ENCODE measurements at places on chromosomes 11 and 22.

- DNase-seq: no peak
Observed at GRCh38 chr11:72807021-72807693, 7.1 kb upstream of the ATG16L2 start.

DNA sequence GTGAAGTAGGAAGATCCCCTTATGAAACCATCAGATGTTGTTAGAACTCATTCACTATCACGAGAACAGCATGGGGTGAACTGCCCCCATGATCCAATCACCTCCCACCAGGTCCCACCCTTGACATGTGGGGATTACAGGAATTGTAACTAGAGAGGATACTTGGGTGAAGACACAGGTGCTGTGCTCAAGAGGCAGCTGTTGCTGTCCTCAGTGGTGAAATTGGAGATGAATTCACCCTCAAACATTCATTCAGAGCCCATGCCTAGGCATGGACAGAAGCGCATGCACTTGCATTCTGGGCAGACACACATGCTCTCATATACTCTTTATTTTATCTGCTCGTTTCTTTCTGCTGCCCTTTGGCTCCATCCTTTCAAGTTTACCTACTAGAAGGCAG is 385.0 kb downstream of the INSC start:
- DNase-seq: no peak

- no peak for DNase-seq
Observed at GRCh38 chr11:101553891-101554292, 29.9 kb downstream of the TRPC6 start.

DNA sequence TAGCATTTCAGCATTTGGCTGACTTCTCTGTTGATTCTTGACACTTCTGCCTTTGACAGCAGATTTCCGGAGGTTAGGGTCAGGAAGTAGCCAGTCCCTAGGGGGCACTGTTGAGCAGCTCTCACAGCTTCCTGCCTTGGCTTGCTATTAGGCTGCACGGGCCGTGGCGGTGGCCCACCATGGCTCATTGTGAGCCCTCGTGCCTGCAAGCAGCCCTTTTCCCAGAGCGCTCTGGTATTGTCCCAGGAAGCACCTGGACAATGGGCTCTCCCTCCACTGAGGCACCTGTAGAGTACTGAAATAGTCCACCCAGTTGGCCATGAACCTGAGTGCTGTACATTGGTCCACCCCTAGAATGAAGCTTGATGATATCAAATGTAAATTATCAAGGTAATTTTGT is 100.2 kb upstream of the GAL start:
- DNase-seq: no peak

GRCh38 chr22:27144321-27144720 is 486.9 kb downstream of the MIAT start:
- no peak for DNase-seq

DNA sequence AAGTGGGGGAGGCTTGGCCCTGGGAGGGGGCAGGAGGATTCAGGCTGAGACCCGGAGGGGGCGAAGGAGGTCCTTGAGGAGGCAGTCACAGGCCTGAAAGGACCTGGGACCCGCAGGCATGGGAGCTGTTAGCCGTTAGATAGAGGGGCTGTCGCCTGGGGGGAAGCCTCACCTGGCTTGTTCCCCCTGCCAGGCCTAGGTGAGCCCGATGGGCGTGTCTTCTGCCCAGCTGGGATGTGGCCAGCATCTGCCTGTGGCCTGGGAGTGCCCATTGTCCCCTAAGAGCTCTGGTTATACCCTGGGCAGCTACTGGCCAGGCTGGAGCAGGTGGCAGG is 1.8 kb upstream of the DUSP8 start:
- no peak for DNase-seq

GRCh38 chr22:27810609-27811151 is 9.1 kb upstream of the MN1 start:
- no peak for DNase-seq

DNA sequence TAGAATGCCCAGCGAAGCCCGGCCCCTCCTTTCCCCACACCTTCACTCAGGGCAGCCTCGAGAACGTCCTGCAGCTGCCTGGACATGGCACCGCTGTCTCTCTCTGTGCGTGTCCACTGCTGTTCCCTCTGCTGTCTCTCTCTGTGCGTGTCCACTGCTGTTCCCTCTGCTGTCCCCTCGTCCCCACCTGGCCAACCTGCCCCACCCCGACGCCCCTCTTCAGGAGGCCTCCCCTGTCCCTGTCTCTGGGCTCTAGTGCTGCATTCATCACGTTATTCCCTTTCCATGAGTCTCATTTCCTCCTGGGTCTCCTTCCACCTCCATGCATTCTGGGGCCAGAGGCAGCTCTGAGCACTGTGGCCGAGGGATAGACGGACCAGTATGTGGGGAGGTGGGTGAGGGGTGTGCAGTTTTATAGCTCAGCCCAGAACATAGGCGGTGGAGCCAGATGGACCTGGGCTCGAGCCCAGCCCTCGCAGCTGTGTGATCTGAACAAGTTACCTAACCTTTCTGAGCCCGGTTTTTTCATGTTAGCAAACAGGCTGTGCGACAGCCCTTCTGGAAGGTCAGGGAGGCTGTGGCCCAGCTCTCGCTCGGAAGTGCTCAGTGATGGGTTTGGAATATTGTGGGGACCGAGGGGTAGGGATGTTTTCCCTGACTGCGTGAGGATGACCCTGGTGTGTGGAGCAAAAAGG is 41.9 kb upstream of the SMIM38 start:
- no peak for DNase-seq

GRCh38 chr22:35140879-35141745 is 75.2 kb downstream of the ISX start:
- no peak for DNase-seq

- DNase-seq: no peak
Observed at GRCh38 chr11:62030071-62030684, 62.7 kb upstream of the FTH1 start.

GRCh38 chr11:83157594-83158356 is 844 bp downstream of the PCF11 start:
- peak; percentile 75 for DNase-seq

- no peak for DNase-seq
Observed at GRCh38 chr11:113840932-113841664, 34.3 kb downstream of the USP28 start.

- no peak for DNase-seq
Observed at GRCh38 chr11:66069715-66070603, at the start of gene PACS1. PACS1 (plus strand) TSS chr11:66070272; CDS start chr11:66070487, 215 bp downstream.

DNA sequence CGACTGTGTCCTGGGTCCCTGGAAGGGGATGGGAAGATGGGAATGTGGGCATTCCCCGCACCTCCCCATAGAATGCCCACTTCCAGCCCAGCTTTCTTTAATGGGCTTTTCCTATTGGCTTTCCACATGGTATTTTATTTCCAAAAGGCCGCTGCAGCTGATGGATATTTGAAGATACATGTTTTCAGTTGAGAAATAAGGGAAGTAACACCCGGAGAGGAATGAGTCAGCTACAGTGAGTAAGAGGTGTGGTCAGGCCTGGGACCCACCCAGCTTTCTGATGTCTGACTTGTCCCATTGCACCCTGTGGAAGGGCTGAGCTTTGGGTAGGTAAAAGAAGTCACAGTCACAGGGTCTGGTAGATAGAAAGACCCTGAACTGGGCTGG is 476.9 kb downstream of the MIAT start:
- no peak for DNase-seq

DNA sequence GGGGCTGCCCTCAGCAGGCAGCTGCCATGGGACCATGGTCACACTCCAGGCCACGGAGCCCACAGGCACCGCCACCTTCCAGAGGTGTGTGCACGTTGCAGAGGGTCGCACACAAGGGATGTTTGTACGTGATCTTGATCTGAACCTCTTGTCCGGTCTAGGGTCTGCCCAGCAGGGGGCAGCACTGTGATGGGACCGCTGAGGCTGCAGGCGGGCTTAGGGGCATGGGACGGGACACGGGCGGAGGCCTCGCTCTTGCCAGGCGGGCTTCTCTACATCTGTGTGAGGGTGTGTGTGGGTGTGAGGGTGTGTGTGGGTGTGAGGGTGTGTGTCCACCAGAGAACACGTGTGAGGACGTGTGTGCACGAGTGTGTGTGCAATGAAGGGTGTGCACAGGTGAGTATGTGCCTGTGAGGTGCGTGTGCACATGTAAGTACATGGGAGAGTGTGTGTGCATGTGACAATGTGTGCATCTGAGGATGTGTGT is 52.4 kb downstream of the CACNA1I start:
- no peak for DNase-seq

DNA sequence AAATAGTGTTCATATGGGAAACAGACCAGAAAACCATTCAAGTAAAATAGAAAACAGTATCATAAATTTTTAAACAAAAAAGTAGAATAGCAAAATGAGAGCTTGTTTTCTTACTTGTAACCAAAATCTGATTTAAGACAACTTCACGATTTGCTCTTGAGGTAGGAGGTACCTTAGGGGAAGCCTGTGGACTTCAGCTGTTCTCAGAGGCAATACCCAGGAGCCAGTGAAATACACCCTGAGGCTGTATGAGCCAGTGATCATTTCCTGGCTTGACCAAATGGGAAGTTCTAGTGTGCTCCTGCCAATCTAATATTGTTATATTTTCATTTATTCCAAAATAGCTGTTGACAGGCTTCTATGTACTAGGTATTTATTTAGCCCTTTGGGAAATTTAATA is 104.8 kb downstream of the ARHGAP42 start:
- DNase-seq: no peak

- no peak for DNase-seq
Observed at GRCh38 chr11:128527046-128527445, 60.3 kb downstream of the ETS1 start.

DNA sequence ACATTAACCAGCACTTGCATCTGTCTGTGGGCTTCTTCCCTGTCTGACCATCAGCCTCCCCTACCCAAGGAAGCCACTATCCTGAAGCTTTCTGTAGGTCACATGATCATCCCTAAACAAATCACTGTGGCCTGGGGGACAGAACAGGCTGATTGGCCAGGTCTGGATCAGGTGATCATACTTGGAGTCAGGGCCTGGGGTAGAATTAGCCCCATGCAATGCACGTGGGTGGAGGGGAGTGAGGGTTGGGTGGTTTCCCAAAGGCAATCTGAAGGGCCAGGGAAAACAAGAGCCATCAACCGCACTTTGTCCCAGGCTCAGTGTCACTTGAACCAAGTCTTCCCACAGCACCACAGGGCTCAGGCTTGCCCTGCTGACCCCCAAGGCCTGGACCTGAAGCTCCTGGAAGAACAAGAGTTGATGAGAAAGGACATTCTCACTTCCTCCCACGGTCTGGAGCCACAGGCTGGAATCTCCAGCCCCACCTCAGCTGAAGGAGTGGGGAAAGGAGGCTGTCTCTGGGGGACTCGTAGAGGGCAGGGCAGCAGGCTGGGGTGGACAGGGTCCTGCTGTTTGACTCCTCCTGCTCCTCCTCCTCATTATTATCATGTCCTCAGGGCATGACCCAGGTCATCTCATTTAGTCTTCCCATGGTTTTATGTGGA is 31.5 kb upstream of the TSPAN18 start:
- DNase-seq: no peak

DNA sequence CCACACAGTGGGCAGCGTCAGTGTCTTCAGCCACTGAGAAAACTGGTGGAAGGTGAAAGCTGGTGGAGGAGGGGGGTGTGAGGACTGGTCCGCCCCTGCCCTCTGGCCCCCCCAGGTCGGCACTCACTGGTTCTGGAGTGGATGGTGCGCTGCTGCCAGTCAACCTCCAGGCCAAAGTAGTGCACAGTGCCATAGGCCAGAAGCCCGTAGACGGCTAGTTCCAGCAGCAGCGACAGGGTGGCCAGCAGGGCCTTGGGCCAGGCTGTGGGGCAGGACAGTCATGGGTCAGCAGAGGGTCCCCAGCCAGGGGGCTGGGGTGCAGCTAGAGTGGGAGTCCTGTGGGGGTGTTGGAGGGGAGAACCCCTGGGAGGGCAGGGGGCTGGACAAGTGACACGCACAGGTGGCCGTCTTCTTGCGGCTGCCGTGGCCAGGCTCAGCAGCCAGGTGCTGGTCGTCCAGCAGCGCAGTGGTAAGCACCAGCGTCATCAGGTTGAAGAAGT is 2.2 kb downstream of the LMF2 start:
- no peak for DNase-seq

DNA sequence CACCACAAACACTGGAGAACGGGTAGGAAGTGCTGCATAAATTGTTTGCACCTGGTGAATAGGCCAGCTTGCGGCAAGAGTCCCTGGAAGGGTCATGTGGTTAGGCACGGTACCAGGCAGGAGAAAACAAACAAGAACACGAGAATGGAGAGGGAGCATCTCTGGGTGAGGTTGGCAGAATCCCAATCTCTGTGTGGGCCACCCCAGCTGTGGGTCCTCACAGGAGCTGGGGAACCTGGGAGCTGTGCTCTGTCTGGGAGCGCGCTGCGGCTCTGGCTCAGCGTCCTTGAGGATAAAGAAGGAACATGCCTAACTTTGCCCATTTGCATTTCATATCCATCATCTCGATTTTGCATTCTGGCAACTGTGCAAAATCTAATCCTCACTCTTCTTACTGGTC is 46.1 kb upstream of the JAM3 start:
- no peak for DNase-seq

- no peak for DNase-seq
Observed at GRCh38 chr11:115716601-115717529, 212.7 kb upstream of the CADM1 start.

GRCh38 chr11:72391638-72392423 is 42.5 kb downstream of the CLPB start:
- no peak for DNase-seq

- no peak for DNase-seq
Observed at GRCh38 chr11:126165311-126165720, 46.1 kb downstream of the RPUSD4 start.

GRCh38 chr11:65444314-65445051 is 21.9 kb downstream of the NEAT1 start:
- DNase-seq: no peak

DNA sequence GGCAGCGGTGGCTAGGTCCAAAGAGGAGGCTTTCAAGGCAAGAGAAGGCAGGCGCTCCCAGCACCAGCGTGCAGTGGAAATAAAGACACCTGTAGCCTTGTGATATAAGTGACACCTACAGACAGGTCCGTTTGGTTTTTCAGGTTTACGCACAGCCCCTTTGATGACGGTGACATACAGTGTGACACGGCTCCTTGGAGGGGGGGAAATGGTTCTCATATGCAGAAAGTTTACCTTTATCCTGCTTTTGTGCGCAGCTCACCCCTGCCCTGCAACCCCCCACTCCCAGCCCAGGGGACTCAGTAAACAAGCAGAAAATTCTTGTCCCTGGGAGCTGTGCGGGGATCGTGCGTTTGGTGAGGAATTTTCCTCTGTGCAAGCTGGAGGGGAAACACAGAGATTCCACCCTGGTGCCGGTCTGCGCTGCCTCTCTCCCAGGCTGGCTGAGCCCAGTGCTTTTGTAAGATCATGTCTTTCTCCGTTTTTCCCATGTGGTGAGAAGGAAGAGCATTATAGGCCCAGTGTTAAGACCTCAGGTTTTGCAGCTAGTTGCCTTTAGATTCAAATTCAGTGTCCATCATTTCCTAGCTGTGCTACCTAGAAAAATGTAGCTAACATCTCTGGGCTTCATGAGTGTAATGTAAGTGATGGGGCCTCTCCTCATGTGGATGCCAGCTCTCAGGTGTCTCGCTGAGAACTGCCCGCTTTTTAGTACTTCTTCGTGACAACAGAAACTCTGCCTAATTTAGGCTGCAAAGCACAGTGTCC is at the start of gene ELF5:
TSS of gene ELF5 (minus strand) at position 113 of the 768 bp plus-strand sequence. CDS start 8,045 bp downstream, outside the sequence.
- DNase-seq: no peak

- no peak for DNase-seq
Observed at GRCh38 chr11:12058425-12059115, 50.1 kb upstream of the DKK3 start.

All from putamen (tissue), 1 donor.